ENCODE measurements at places on chromosomes 2 and 18. TPM values are rescaled to one million over a fixed set of nuclear protein-coding genes. Genes with fewer than 3 reads are reported as not detected.

GRCh38 chr2:168490015-168490874, 34.2 kb downstream of the CERS6 start:
- DNase-seq = no peak

- no peak for DNase-seq
Observed at GRCh38 chr2:142741764-142742269, 135.6 kb upstream of the KYNU start.

IL1A gene
- not detected for total RNA-seq

- DNase-seq = peak; percentile 77
Observed at GRCh38 chr2:190534310-190535120, at the start of gene NEMP2. TSS of gene NEMP2 (minus strand) at chr2:190534722. CDS start at chr2:190534655, 67 bp downstream.

GRCh38 chr18:64803471-64803870, 654.6 kb upstream of the LINC00305 start:
- DNase-seq = no peak

SH3BP4 gene
- total RNA-seq = 13.5 TPM

DNA sequence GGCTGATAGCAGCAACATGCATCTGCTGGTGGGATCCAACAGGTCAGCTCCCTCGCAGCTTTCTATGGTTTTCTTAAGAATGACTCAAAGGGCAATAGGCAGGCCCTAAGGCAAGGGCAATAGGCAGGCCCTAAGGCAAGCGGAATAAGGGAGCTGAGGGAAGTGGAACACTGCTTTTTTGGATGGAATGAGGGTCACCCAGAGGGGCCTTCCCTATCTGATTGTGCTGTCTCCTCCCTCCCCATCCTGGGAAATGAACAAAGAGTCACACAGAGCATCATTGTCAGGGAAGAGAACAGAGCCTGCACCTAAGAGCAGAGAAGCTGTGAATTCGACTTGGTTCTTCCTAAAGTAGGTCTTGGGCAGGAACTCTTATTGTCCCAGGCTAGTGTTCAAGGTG, 43.3 kb upstream of the PTPRM start:
- no peak for DNase-seq

DNA sequence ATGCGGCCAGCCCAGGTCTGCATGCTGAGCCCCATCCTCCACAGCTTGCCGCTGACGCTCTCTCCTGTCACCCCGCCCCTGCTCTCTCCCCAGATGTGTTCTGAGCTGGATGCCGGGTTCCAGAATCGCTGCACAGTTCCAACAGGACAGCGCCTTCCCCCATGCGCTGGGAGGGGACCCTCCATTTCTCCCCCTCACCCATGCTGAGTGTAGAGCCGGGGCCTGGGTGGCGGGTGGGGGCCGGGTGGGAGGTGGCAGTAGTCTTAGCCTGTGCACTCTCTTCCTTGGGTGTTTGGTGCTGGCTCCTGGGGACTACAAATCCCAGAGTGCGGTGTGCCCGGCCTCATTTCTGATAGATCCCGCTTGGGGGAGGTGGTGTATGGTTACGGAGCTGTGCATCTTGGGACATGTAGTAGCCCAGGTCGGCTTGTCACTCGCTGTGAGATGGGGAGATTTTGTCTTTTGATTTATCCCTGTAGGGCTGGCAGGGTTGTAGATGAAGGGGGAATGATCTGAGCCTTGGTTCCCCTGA, 6.8 kb downstream of the DNAJB2 start:
- DNase-seq = peak; percentile 82

PTPN2 gene
- 22.9 TPM for total RNA-seq

- no peak for DNase-seq
Observed at GRCh38 chr18:3709205-3709604, 259.2 kb downstream of the TGIF1 start.

GRCh38 chr18:36663312-36663711, 165.5 kb downstream of the TPGS2 start:
- DNase-seq = no peak
